ENCODE measurements at places on chromosomes 12 and 14.
A peak's percentile ranks its signal among the peaks of the same experiment; 100 is the strongest.

DNA sequence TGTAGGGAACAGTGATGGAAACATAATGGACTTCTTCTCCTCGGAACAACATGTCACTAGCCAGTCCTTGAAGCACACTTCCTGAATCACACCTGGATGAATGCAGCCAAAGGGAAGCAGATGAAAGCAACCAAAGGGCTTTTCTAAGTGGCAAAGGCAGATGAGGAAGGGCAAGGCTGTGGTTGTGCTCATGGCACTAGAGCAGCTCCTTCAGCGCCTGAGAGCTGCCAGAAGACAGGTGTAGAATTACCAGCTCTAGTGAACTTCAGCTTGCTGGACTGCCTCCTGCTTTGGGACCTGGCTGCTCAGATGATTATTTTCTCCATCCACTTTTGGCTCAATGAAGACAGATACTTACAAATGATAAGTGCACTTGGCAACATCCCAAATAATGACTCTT lies 1372.1 kb upstream of the SEL1L start:
- peak; percentile 21 for DNase-seq

- DNase-seq = no peak
These were observed 68.5 kb downstream of the SOX5 start for GRCh38 chr12:23880988-23881387.

DNA sequence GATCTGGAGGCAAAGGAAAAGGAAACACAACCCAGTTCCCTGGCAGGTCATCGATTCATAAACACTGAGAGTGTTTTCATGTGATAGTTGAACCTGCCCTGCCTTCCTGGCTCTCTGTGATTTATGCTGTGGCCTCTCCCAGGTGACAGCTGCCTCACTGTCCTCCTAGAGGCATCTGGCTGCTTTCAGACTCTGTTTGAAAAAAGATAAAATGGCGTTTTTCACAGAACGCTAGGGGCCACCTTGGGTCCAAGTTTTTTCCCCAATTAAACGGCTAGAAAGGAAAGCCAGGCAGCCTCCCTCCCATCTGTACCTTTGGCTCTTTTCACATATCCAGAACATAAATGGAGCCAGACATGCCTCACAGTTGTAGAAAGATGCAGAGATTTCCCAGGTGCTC lies 252.6 kb upstream of the CCDC196 start:
- DNase-seq = no peak

DNA sequence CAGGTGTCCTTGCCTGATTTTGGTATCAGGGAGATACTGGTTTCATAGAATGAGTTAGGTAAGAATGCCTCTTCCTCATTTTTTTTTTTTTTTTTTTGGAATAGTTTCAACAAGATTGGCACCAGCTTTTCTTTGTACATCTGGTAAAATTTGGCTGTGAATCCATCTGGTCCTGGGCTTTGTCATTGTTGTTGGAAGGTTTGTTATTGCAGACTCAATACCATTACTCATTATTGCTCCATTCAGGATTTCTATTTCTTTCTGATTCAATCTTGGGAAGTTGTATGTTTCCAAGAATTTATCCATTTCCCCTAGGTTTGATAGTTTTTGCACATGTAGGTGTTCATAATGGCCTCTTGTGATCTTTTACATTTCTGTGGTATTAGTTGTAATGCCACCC lies 126.0 kb upstream of the KITLG start:
- no peak for DNase-seq

- DNase-seq = no peak
These were observed 13.1 kb upstream of the DNM1L start for GRCh38 chr12:32666018-32666417.

GRCh38 chr12:89276860-89277259 lies 75.4 kb downstream of the DUSP6 start:
- no peak for DNase-seq

DNA sequence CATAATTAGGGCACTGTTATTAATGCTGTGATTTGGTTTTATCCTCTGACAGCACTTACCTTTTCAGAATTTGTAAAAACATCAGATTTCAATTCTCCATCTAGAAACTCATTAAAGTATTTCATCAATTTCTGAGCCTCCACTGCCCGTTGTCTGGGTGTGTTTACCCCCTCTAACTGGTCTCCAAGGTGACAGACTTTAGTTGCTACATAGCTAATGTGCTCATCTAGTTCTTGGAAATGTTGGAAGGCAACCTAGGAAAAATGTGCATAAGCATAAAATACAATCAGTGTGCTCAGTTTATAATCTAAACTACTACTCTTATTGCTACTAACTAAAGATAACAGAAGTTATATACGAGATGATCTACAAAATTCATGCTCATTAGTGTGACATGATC lies 24.6 kb downstream of the EXOC5 start:
- no peak for DNase-seq

GRCh38 chr12:124451637-124452243 lies 115.7 kb downstream of the NCOR2 start:
- DNase-seq = no peak

DNA sequence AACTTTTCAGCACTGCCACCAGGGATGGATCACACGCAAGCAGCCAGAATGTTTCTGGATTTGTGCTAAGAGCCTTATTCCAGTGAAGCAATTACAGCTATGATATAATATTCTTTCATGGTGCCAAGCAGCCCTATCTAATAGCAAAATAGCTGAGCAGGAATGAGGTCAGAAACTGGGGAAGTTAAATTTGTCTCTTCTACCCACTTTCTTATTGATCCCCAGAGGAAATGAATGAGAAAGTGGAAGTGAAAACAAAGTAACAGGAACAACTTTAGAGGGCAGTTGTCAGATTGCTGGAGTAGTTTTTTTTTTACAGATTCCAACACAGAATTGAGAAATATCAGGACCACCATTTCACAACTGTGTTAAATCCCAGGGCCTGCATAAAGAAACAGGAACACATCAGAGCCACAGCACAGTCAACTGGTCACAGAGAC lies 44.8 kb downstream of the GCH1 start:
- DNase-seq = no peak

DNA sequence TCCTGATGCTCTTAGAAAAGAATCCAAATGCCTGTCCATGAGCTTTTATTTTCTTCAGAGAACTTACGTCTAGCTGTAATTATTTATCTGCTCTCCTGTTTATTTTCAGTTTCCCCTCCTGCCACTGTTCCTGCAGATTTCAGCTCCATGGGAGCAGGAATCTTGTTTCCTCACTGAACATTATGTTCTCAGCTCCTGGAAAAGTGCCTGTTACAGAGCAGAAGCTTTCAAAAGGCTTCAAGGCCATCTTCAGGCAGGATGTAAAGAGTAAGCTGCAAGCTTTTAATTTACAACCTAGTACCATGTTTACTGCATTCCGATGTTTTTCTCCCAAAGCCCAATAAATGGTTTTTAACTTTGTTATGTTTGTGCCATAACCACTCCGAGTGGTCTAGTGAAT lies 98.4 kb upstream of the BTG1 start:
- no peak for DNase-seq

DNA sequence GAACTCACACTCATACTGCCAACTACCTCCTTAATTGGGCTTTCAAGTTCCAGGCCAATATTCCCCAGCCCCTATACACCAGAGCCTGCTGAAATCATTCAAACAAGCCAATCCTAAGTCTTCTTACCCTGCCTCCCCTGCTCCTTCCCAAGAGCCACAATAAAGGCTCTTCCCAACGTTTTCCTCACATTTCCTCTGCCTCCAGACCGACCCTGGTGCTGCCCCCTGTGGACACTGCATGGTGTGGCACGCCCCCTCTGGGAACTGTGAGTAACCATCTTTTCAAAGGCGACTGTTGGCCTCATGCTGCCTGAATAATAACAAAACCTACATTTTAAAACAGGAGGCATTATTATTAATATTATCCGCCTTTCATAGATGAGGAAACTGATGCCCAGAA lies 111.6 kb upstream of the NOS1 start:
- no peak for DNase-seq

- no peak for DNase-seq
These were observed 65.9 kb downstream of the ITPR2 start for GRCh38 chr12:26767116-26767515.

DNA sequence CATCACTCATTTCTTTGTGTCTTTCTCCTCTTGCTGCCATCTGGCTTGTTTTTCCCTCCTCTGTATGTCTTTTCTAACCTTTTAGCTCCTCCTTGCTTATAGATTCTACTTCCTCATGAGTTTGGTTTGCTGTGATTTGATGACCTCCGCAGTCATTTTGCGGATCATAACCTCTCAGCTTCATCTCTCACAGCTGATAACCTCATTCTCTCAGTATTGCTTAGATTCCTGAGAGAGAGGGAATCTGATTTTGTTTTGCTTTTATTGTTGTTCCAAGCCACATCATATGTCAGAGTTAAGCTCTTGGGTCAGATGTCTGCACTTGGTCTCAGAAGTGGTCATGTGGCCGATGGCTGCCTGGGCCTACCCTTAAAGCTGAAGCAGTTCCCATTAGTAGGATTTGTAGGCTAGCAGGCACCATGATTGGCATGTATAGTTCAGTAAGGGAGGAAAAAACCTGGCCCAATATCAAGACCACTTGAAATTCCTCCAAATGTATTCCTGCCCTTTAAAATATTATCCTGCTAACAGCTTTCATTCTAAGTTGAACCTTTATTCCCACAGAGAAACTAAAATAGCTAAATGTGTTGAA lies 13.5 kb downstream of the ZNF664 start:
- no peak for DNase-seq

GRCh38 chr12:119669744-119670472 lies 2.0 kb downstream of the PRKAB1 start:
- no peak for DNase-seq

All from NCI-H1436 (cell line).